T47D (cell line): ENCODE measurements at places on chromosomes 2 and 18.

DNA sequence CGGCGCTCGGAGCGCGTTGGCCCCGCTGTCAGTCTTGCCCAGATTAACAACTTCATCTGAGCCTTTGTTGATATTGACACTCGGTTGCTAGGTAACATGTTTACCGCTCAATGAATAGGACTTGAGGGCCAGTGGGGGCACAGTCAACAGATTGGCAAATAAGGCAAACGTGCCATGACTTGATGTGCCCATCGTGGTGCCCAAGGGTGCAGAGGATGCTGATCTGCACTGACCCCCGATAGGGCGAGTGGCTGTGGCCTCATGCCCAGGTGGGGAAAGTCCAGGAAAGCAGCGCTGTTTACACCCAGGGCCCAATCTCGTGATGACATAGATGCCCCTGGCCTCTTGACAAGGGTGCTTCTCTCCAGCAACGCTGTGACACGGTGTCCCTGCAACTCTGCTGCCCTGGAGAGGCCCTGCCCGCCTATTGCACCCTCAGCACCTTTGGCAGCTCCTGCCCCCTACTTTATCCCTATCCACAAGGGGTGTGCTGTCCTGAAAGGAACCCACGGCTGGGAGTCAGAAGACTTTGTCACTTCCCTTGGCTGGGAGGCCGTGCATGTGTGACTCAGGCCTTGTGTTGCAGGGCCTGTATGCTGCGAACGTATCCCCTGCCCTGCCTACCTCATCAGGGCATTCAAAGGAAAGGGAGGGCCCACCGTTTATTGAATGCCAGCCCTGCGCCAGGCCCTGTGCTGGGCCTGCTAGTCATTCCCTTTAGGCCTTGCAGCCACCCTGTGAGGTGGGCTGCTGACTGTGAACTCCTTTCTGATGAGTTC lies 158.0 kb downstream of the INHBB start:
- no peak for DNase-seq

DNA sequence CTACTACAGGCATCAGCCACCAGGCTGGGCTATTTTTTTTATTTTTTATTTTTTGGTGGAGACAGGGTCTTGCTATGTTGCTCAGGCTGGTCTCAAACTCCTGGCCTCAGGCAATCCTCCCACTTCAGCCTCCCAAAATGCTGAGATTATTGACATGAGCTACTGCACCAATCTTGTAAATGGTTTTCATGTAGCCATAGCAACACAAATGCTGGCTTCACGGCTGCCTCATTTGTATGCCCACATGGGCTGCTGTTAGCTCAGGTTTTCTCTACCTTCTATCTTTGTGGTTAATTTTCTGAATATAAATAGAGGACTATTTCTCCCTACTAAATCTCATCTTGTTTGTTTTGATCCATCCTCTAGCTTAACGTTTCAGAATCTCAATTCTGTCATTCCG lies 58.2 kb downstream of the PLEKHM3 start:
- DNase-seq: no peak

DNA sequence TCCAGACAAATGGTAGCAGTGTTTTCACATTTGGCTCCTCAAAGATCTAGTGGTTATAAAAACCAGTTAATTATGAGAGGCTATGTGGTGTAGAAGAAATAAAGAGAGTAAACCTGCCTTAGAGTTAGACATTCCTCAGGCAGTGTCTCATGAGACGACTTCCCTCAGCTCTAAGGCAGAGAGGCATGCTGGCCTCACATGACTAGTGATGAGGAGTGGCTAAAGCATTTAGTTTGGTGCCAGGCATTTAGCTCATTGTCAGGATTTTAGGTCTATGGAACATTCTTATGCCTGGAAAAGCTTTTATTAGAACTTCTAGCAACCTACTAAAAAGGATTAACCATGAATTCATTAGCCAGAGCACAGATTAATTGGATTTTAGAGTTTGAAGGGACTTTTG lies 90.3 kb downstream of the RPRM start:
- no peak for DNase-seq

- DNase-seq: no peak
Observed at GRCh38 chr2:12251121-12251520, 465.6 kb upstream of the TRIB2 start.

DNA sequence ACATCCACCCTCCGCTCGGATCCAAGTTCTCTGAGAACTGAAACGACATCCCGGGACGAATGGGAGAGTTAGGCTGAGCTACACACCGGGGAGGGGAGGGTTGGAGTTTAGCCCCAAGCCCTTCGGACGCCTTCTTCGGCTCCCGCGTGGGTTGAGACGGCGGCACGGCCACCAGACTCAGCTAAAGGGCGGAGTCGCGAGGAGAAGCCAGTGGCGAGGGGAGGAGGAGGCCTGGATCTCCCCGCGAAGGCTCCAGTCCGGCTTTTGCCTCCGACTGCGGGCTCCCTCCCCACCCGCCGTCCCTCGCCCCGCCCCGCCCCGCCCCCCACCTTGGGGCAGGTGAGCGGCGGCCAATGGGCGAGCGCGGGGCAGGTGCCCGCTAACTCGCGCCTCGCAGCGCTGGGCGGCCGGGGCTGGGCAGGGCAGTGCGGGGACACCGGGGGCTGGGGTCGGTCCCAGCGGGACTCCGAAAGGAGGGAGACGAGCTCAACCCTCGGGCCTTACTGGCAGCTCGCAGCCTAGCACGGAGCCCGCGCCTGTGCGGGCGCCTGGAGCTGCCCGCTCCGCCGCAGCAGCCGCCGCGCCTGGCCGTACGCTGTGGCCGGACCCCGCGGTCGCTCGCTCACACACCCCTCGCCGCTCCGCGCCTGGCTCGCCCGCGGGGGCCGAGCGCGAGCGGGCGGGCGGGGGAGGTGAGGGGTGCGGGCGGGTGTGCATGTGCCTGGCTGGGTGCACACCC lies at the start of gene EMX1:
Gene EMX1 (plus strand): TSS at position 382 of the 739 bp plus-strand sequence. CDS start 334 bp downstream, at position 716.
- peak; percentile 92 for DNase-seq

DNA sequence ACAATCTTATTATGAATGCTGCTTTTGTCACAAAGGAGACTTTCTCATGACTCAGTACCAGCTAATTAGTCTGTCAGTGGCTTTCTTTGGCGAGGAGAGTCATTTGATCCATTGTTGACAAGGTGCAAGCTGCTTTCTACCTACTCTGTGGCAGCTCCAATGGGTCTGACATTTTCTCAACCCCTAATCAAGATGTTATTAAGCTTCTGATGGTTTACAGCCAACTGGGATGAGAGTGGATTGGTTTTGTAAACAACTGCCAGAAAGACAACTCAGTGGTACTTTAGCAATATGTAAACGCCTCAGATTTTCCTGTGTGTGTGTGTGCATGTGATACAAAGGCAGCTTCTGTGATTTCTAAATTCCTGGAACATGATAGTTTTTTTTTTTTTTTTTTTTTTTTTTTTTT lies 8.2 kb upstream of the CLIP4 start:
- DNase-seq: no peak
